ENCODE measurements at places on chromosomes 5 and 9.
A peak's percentile ranks its signal among the peaks of the same experiment; 100 is the strongest.

GRCh38 chr9:128893354-128893753, 11.4 kb downstream of the LRRC8A start:
- DNase-seq: no peak

GRCh38 chr5:111200828-111201227, 23.4 kb upstream of the CAMK4 start:
- no peak for DNase-seq

GRCh38 chr5:107817436-107817835, 146.7 kb upstream of the EFNA5 start:
- no peak for DNase-seq

DNA sequence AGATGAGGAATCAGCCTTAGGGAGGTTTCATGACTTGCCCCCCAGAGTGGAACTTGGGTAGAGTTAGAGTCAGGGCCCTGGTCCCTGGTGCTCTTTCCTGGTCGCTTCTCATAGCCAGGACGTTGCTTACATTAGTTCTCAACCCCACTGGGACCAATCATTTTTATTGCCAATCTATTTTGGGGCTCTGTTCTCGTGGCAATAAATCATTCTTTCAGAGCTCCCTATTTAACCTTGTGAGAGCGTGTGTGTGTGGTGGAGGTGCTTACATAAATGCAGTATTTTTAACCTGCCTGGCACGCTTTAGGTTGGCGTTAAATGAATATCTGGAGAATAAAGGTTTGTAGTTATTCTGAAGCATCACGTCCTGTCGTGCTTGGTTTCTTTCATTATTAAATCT, 4.1 kb downstream of the TRIO start:
- DNase-seq: no peak

DNA sequence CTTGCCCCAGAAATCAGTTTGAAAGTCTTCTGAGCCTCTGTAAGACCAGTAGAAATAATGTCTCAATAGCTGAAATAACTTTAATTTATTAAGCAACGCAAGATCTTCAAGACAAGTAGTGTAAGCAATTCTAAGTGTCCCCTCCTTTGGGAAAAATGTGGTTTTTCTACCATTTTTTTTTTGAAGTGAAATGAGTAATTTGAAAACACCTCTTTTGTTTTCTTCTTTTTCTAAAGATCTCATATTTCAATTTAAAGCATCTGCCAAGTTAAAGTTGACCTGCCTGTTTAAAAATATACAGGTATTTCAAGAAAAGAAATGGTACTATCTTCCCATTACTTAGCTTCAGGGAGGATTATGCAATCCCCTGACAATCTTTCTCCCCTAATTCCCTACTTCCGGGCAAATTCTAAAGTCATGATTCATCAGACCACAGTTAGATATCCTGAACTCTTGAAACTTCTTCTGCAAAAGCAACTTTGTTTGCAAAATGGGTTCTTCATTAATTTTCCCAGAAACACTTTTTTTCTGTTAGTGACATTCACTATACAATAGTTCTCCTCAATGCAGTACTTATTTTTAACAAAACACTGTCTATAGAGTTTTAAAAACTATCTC, 7.8 kb upstream of the ANXA1 start:
- DNase-seq: no peak

DNA sequence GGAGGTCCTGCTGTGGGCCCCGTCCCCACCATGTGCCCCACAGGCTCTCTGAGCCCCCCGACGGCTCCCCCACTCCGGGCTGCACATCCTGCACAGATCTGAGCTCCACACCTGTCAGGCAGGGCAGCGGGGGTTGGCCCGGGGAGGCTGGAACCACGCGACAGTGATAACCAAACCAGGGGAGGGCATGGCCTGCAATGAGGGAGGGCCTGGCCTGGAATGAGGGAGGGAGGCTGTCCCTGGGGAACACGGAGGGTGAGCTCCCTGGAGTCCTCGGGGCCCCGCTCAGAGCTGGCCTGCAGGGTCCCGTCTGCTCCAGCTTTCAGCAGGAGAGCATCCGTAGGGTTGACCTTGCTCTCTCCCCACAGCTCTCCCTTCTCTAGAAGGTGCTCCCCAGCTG, 30.5 kb downstream of the SLC9A3 start:
- DNase-seq: no peak

GRCh38 chr9:3262826-3263529, 262.8 kb downstream of the RFX3 start:
- no peak for DNase-seq

GRCh38 chr5:92687821-92688722, 892.9 kb downstream of the NR2F1-AS1 start:
- peak; percentile 46 for DNase-seq

DNA sequence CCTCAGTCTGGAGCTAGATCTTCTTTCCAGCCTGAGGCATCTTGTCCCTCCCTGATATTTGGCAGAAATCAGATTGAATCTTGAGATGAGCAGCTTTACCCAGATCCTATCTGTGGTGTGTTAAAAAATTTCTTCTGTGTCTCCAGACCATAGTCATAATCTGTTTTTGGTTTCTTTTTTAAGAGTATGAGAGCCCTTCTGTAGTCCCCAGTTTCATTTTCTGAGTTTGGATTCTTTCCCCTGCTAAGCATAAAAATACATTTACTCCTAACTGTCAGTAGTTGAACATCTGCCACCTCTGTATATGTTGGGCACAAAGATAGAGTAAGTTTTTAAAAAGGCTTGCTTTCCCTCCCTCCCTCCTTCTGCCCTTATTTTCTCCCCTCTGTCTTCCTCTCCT, 137.7 kb downstream of the CNTLN start:
- DNase-seq: no peak

GRCh38 chr5:57774439-57774838, 291.8 kb upstream of the ACTBL2 start:
- DNase-seq: no peak

- DNase-seq: no peak
These were observed 85.7 kb upstream of the FBXL17 start for GRCh38 chr5:108467563-108467962.

GRCh38 chr5:100560860-100561259, 25.7 kb downstream of the FAM174A start:
- no peak for DNase-seq

GRCh38 chr9:77815260-77815659, 167.1 kb upstream of the GNA14 start:
- no peak for DNase-seq
